ENCODE measurements at places on chromosomes 4 and X. TPM values are rescaled to one million over a fixed set of nuclear protein-coding genes. Genes with fewer than 3 reads are reported as not detected.

DNA sequence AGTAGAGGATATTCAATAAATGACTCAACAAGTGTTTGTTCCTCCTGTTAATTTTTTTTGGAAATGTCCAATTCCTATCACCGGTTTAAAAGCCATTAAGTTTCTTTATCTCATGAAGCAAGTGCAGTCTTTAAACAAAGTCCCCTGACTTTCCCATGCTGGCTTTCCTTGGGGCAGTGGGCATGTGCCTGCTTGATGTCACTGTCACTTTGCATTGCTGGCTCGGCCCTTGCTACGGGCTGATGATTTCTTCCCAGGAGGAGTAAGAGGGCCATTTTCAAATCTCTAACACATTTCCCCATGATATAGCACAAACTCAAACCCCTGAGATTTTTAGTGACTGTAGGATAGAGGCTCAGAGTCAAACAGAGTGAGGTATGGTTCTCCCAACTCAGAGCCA, 275.8 kb upstream of the TENM3 start:
- no peak for DNase-seq

- no peak for DNase-seq
Observed at GRCh38 chr4:24243641-24244040, 340.7 kb downstream of the DHX15 start.

DNA sequence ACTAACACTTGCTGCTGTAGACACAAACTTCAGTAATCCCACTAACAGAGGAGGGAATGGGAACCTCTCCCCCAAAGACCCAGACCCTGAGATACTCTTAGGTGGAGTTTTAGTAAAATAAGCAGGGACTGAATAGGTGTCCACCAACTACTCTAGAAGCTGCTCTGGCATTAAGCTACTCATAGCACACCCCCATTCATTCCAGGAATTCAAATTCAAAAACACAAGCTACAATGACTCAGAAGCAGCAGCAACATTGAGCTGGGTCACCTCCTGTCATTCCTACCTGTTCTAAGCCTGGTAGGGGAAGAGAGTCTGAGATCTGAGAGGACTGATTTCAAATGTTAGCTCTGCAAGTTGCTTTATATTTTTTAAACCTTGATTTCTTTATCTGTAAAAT, 135.4 kb upstream of the FRMPD4 start:
- no peak for DNase-seq

DNA sequence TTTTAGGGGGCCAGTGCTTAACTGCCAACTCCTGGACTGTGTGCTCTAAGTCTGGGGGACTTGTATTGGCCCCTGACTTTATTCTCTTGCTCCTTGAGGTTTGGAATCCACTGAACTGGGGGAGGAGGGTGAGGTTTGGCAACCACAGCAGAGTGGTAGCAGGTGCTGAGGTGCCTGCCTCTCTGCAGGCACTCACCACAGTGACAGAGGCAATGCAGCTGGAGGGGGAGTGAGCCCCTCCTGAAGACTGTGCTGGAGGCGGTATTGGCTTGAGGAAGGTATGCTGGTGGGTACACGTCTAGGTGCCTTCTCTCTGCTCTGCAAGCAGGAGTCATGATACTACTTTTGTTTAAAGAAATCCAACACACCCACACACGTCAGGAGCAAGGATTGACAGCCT, 24.6 kb downstream of the CFAP299 start:
- no peak for DNase-seq

GRCh38 chr4:43452948-43453347, 560.4 kb downstream of the GRXCR1 start:
- DNase-seq = no peak

- no peak for DNase-seq
Observed at GRCh38 chr4:11312389-11312788, 116.3 kb downstream of the HS3ST1 start.

- DNase-seq = no peak
Observed at GRCh38 chr4:73070074-73070390, 516 bp upstream of the COX18 start.

- peak; percentile 33 for DNase-seq
Observed at GRCh38 chr4:53905941-53906377, 158.4 kb downstream of the CHIC2 start.

GRCh38 chr4:44313702-44314101, 134.9 kb downstream of the KCTD8 start:
- no peak for DNase-seq

- peak; percentile 80 for DNase-seq
Observed at GRCh38 chr4:1351854-1352566, 5.0 kb downstream of the UVSSA start.

- DNase-seq = no peak
Observed at GRCh38 chr4:116573540-116573939, 511.8 kb downstream of the TRAM1L1 start.

- no peak for DNase-seq
Observed at GRCh38 chrX:114267142-114267541, 316.7 kb upstream of the HTR2C start.

The PRDM8 gene
- 0.66 TPM for total RNA-seq

The GRIA2 gene
- not detected for total RNA-seq
